Stimulated activated CD8-positive, alpha-beta memory T cell treated with anti-CD3 and anti-CD28 coated beads, Interleukin-15, amount 100 ng/mL, for 24 hours (primary cell): ENCODE measurements at places on chromosomes 1 and 21.

- DNase-seq, result no peak
These were observed 18.7 kb upstream of the SCMH1 start for GRCh38 chr1:41260768-41261167.

GRCh38 chr1:24555591-24556413, at the start of gene NCMAP:
NCMAP (plus strand) TSS chr1:24556087; CDS start chr1:24595431, 39,344 bp downstream.
- DNase-seq, result no peak

DNA sequence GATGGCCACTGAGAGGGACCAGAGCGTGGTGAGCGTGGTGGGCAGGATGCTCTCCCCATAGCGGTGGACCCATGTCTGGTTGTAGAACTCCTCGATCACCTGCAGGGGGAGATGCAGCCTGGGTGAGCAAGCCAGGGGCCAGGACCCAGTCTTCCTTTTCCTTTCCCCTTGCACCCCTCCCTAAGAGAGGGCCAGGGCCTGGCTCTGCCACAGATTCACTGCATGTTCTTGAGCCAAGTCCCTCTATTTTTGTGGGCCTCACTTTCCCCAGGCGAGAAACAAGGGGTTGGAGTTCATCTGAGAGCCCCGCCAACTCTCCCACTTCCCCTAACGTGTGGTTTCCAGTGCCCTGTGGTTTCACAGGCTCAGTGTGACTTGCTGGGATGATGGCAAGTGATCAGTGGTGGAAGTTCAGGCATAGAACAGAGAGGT, 27.5 kb downstream of the SLC2A1 start:
- no peak for DNase-seq

DNA sequence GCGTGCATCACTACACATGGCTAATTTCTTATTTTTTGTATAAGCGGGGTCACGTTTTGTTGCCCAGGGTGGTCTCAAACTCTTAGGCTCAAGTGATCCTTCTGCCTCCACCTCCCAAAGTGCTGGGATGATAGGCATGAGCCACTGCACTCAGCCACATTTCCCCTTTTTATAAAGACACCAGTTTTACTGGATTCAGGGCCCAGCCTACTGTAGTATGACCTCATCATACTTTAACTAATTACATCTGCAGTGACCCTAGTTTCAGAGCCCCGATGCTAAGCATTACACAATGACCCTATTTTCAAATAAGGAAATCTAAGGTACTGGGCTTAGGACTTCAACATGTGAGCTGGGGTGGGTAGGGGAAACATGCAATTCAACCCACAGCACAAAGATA, 31.8 kb upstream of the ENAH start:
- no peak for DNase-seq

- DNase-seq, result no peak
These were observed 8.5 kb downstream of the TRIM46 start for GRCh38 chr1:155182052-155182550.

- no peak for DNase-seq
These were observed 19.1 kb downstream of the MARCKSL1 start for GRCh38 chr1:32316903-32317277.

- DNase-seq, result no peak
These were observed 376.5 kb downstream of the LRRIQ3 start for GRCh38 chr1:73821520-73821919.

- DNase-seq, result no peak
These were observed 865 bp upstream of the PTPN22 start for GRCh38 chr1:113872219-113872935.

GRCh38 chr1:24995661-24996060, 65.6 kb upstream of the RUNX3 start:
- DNase-seq, result no peak

DNA sequence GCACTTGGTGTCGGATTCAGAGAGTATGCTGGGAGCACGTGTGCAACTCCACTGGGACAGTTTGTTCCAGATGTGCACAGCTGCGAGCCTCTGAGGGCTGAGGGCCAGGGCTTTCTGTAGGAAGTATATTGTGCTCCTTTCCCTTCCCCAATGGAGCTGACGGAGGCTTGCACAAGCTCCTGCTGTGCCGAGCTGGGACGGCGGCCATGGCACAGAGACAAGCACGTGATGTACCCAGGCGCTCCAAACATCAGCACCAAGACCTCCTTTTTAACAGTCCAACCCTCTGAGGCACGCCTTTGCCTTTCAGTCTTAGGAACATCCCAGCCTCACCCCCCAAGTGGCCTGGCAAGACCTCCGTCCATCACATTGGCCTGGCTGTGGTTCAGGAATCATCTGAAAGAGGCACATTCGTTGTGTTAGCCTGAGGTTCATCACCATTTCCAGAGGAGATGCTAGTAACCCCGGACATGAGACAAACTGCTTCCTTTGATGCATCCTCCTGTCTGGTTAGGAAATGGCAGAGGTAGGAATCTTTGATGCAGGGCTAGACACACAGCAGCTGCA, 339.2 kb upstream of the KAZN start:
- DNase-seq, result no peak

DNA sequence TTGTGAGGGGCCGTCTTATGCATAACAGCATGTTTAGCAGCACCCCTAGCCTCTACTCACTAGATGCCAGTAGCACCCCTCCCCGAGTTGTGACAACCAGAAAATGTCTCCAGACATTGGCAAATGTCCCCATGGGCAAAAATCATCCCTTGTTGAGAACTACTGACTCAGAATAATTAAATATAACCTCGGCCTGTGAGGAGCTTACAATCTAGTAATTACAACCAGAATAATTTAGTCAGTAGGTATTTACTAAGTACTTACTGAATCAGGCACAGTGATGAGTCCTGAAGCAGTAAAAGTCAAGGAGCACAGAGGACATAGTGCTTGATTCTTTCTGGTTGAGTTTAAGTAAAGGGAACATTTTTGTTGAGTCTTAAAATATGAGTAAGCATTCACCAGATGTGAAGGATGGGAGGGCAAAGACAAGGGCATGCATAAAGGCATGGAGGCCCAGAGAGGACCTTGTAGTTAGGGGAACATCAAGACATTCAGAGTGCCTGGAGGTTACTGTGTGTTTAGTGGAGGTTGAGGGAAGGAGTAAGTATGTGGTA, 44.1 kb upstream of the KCNQ4 start:
- DNase-seq, result no peak

- no peak for DNase-seq
These were observed 11.7 kb downstream of the NR5A2 start for GRCh38 chr1:200038981-200039848.

- DNase-seq, result no peak
These were observed 354.1 kb downstream of the SMYD3 start for GRCh38 chr1:246152986-246153431.

DNA sequence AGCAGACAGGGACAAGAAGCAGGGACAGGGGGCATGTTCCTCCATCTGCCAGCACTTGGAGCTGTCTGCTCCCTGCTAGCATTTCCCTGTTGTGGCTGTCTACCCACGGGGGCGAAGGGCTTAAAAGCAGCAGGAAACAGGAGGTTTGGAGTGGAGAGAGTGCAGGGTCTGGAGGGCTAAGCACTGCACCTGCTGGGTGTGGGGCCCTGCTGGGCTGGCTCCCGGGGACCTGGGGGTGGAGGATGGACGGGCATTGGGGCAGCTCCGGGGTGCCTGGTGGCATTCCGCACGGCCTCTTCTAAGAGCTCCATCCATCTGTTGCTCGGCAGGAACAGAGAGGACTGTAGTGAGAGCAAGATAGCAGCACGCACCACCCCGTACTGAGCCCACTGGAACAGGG, 21.2 kb downstream of the LRRC71 start:
- DNase-seq, result no peak

- no peak for DNase-seq
These were observed 11.1 kb upstream of the CSRP1 start for GRCh38 chr1:201518071-201518470.

- no peak for DNase-seq
These were observed 471.4 kb downstream of the PTBP2 start for GRCh38 chr1:97192872-97193572.

DNA sequence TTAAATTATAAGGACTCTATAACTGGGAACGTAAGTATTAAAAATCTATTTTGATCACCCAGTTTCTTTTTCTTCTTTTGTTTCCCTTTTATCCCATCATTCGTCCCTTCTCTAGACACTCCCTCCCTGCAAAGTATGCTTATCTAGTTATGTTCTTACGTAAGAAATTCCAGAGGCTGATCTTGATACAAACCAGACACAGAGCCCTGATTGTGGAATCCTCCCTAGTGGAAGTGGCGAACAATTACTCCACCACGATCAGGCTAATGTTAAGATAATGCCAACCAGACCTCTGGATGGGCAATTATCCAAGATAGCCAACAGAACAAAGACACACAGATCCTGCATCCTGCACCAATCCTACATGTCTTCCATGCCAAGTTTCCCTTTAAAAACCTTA, 1557.4 kb downstream of the PLA2G4A start:
- no peak for DNase-seq

DNA sequence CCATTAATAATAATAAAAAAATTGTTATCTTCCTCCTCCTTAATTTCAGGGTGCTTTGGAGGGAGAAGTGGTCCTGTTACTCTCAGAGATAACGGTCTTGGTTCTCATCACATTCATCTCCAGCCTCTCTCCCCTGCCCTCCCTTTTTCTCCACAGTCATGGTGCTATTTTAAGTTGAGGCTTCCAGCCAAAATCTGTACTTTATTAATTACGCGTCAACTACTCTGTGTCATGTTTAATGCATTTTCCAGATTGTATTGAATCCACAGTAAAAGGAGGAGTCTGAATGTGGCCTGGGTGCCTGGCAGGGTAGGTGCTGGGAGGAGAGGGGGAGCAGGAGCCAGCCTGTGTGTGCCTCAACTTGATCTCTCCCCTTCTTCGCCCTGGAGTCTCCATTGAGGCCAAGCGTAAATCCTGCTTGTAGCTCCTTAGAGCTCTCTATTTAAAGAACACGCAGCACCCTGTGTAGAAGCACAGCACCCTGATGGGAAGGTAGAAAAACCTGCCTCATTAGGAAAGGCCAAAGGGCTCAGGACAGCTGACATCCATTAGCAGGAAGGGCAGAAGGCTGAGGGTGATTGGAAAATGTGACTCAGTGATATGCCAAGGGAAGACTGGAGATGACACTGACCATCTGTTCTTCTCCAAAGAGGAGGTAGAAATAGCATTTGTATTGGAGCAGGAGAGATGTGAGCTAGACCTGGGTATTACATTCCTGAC, 82.4 kb downstream of the PLXNA2 start:
- DNase-seq, result no peak

GRCh38 chr1:233656687-233657086, 42.8 kb downstream of the KCNK1 start:
- no peak for DNase-seq

DNA sequence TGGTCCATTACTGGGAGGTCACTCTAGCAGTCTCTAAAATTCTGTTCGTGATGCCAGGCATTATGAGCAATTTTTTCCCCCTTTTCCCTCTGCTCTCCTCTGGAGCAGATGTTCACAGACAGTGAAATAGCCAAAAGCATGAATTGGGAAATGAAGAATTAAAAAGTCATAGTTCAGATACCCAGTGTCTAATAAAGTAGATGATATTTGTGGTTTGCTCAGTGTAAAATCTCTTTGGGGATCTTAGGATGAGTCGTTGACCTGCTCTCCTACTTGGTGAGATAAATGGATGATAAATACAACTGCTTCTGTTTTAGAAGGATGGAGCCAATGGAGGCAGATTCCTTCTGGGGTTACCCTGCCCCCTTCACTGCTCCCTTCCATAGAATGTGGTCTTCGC, 56.3 kb downstream of the KIAA0040 start:
- no peak for DNase-seq

GRCh38 chr1:214946615-214947014, 135.9 kb upstream of the KCNK2 start:
- DNase-seq, result no peak

GRCh38 chr1:240652961-240653409, 41.0 kb upstream of the GREM2 start:
- no peak for DNase-seq

DNA sequence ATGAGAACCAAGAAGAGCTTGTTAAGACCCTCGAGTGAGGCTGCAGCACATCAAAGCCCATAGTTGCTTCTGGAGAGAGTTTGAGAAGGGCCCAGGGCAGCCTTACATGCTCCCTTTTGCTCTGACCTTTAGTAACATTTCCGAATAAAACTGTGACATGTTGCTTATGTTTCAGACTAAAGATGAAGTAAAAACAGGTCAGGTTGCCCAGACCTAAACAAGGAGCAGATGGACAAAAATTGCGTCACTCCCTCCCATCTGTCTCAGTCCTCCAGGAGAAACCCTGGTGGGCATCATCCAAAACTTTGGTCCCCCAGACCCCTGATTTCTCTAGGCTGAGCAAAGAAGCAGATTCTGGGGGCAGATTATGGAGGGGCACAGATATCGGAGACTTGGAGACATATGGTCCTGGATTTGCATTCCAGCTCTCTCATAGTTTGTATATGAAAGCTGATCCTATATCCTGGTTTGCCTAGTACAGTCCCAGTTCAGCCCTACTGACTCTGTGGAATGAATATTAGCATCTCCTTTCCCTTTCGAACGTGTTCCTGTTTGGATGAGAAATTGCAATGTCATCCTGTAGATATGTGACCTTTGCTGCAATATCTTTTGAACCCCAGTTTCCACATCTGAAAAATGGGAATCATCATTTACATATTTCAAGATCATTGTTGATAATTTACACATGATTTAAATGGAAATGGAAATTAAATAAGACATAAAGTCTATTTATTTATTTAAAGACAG, 304.9 kb upstream of the USP24 start:
- DNase-seq, result no peak

GRCh38 chr1:23865543-23865930, 2.6 kb downstream of the FUCA1 start:
- DNase-seq, result no peak

DNA sequence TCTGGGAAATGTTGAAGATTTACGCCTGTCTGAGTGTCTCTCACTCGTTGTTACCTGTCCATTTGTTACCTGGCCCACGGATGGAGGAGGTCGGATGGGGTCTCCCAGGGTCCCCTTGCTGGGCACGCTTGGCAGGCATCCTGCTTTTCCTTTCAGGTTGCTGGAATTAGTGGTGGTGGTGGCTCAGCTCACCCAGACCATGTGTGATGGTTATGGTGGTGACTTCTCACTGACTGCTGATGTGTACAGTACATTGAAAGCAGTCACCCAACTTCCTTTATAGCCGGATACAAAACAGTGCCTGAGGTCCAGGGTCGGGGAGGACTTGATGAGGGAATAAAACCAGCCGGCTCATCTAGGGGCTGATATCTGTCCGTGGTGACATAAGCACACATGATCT, 19.5 kb downstream of the MAPKAPK2 start:
- no peak for DNase-seq

DNA sequence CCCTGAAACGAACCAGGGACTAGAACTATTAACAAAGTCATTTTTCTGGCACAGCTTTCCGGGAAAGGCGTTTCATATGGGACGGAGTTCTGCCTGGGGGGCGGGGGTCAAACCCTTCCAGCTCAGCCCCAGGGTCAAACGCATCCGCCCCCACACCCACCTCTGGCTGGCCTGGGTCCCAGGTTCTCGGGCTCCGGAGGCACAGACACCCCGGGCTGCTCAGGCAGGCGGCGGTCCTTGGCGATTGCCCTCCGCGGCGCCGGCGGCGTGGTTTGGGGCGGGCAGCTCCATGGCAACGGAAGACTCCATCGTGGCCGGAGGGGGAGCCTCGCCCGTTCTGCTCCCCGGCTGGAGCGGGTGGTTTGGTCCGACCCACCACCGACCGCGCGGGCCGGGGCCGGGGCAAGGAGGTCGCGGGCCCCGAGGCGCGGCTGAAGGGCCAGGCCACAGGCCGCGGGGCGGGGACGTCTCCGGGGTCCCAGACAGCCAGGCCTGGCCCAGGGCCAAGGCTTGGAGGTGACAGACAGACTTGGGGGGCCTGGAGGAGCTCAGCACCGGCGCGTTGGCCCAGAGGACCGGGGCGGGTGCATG, at the start of gene CFAP74:
Gene CFAP74 (minus strand): TSS at position 246 of the 591 bp plus-strand sequence. CDS start 12,830 bp downstream, outside the sequence.
- no peak for DNase-seq

- peak; percentile 2 for DNase-seq
These were observed 80.3 kb downstream of the SELENOF start for GRCh38 chr1:86833461-86834215.
